ENCODE measurements at places on chromosomes 7 and 10.

DNA sequence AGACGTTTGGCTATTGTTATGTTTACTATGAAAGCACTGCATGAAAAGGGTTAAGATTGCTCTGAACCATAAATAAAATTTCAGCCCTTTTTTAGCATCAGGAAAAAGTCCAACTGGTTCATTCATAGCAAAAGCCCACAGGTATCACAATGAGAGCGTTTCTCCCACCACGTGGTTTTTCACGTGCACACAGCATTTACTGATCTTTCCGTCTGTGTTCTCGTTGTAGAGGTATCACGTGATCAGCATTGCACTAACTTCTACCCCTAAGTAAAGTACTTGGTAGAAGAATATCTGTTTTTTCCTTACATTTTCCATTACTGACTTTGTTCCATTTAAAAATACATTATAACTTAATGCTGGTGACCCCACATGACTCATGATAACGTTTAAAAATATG is 17.8 kb upstream of the CCDC3 start:
- no peak for DNase-seq

- no peak for DNase-seq
Observed at GRCh38 chr10:12561307-12561706, 212.0 kb downstream of the CAMK1D start.

- no peak for DNase-seq
Observed at GRCh38 chr7:137634356-137634755, 212.4 kb downstream of the DGKI start.

DNA sequence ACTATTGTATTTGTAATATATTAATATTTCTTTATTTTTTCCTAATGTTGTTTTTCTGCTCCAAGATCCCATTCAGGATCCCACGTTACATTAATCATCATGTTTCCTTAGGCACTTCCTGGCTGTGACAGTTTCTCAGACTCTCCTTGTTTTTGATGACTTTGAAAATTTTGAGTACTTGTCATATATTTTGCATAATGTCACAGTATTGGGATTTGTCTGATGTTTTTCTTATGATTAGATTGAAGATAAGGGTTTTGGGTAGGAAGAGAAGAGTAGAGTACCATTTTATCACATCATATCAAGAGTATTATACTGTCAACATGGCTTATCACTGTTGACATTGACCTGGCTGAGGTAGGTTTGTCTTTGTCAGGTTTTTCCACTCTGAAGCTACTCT is 146.3 kb upstream of the TPK1 start:
- no peak for DNase-seq

- DNase-seq = no peak
Observed at GRCh38 chr7:136400877-136401276, 423.7 kb upstream of the MTPN start.

GRCh38 chr10:4834898-4835405 is 8.9 kb downstream of the AKR1E2 start:
- DNase-seq = no peak

Measured in CD4-positive, alpha-beta memory T cell (primary cell).